ENCODE measurements at places on chromosomes 2 and 18. TPM values are rescaled to one million over a fixed set of nuclear protein-coding genes. Genes with fewer than 3 reads are reported as not detected.

Gene FSIP2
- 3.8 TPM for total RNA-seq

Gene NDC80
- total RNA-seq: 38.9 TPM

Gene RBKS
- 0.54 TPM for total RNA-seq

GRCh38 chr2:194483041-194483440 lies 1174.0 kb upstream of the SLC39A10 start:
- no peak overlapping the region for H3K27ac ChIP-seq
- H3K4me3 ChIP-seq: no peak overlapping the region
- DNase-seq: no peak
- H3K4me1 ChIP-seq: no peaks in the 10 kb centered on the region
- H3K36me3 ChIP-seq: no peaks in the 10 kb centered on the region

GRCh38 chr18:52536039-52536438 lies 196.0 kb downstream of the DCC start:
- H3K36me3 ChIP-seq: no peaks in the 10 kb centered on the region
- no peak overlapping the region for H3K27ac ChIP-seq
- no peak overlapping the region for H3K4me3 ChIP-seq
- no peak for DNase-seq
- no peaks in the 10 kb centered on the region for H3K27me3 ChIP-seq

Gene SPP2
- total RNA-seq: not detected
